NCI-H345 (cell line): ENCODE measurements at places on chromosomes 2 and 18.
A peak's percentile ranks its signal among the peaks of the same experiment; 100 is the strongest.

- DNase-seq, result peak; percentile 9
These were observed 57.0 kb downstream of the ZNF407 start for GRCh38 chr18:74654638-74655037.

DNA sequence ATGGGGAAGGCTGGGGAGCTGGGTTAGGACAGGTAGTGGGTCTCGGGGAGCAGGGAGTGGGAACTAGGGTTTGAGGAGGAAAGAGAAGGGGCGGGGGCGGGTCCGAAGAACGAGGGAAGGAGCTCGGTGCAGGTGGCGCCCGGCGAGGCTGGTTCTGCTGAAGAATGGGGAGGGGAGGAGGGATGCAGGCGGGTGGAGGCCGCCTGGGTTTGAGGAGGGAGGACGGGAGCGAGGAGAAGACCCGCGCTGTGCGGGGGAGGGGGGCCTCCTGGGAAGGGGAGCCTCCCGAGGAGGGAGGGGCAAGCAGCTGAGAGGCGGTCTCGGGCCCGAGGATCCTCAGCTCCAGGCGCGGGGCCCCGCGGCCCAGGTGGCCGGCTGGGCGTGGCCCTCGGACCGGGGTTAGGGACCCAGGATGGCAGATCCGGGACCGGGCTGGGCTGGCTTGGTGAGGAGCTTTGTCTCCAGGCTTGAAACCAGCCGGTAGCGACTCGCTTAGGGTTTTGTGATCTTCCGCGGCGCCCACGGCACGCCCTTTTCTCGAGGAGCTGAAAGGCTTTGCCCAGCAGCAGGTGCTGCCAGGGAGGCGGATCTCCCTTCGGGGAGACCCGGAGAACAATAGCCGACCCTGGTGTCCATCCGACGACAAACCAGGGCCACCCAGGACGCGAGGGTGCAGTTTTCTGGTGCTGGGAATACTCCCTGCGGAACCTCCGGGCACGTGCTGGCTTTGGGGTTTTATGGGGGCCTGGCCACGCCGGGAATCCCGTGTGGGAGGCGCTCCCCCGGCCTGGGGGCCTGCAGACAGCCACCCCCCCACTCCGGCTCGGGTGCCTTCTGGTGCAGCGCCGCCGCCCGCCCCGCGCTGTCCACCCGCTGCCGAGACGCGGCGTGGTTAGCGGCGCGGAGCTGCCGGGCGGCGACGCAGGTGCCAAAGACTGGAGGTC lies 1.4 kb downstream of the DPYSL5 start:
- DNase-seq, result peak; percentile 67

GRCh38 chr2:69544951-69545350 lies 98.6 kb downstream of the AAK1 start:
- no peak for DNase-seq

DNA sequence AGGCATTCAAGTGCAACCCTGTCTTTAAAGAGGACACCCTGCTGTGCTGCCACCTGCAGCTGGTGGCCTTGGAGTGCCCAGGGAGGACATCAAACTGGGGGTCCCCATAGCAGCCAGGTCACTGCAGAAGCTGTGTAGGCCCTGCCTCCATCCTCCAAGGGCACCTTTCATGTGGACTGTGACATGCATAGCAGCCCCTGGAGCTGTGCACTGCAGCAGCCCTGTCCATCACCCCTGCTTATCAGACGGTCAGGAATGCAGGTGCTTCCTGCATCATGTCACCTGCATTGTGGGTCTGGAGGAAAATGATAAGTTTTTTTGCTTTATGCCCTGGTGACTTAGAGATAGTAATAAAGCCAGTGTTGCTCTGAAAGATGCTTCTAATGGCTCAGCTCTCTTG lies 155.7 kb downstream of the DYSF start:
- no peak for DNase-seq

DNA sequence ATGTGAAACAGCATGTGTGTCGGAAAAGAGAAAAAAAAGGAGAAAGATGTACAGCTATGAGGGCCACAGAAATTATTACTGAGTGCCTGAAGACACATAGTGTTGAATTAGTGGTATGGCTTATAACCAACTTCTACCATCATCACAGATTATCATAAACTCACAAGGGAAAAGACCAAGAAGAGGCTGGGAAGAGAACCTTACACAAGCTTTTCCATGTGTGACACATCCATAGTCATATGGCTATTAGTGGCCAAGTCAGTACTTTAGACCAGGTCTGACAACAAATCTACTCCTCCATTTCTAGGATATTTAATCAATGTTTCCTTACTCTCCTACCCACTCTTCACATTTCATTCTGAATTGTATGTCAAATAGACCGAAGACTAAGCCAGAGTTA lies 3.5 kb upstream of the GALNT5 start:
- DNase-seq, result no peak

DNA sequence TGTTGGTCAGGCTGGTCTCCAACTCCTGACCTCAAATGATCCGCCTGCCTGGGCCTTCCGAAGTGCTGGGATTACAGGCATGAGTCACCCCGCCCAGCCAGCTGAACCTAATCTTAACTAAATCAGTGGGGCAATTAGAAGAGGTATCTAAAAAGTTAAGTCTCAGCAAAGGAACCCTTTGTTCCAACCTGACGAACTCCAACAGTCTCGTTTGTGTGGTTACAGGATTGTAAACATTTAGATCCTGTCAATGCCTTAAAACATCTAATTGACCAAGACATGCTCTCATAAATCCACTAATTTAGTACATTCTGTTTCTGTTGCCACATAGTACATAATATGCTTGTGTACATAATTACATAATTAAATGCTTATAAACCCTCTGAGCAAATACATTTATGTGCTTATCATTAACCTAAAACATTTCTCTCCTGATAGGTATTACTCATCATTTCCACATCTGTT lies 31.1 kb upstream of the STK39 start:
- no peak for DNase-seq

GRCh38 chr18:61908661-61909060 lies 15.9 kb upstream of the RNF152 start:
- no peak for DNase-seq

DNA sequence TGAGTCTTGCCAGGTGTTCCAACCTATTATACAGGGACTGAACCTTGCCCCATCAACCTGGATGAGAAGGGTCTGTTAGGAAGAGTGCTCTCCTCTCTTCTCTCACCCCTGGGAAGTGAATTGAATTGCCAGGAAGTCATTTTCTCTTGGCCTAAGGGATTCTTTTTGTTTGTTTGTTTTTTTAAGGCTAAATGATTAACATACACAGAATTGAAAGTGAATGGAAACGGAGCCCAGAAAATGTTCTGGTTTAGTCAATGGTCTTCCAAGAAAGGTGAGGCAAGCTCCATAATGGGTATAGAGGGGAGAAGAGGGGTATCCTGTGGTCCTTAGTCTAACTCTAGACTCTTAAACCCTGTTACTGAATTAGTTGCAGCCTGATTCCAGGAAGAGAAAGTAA lies 189.1 kb downstream of the FSHR start:
- no peak for DNase-seq

DNA sequence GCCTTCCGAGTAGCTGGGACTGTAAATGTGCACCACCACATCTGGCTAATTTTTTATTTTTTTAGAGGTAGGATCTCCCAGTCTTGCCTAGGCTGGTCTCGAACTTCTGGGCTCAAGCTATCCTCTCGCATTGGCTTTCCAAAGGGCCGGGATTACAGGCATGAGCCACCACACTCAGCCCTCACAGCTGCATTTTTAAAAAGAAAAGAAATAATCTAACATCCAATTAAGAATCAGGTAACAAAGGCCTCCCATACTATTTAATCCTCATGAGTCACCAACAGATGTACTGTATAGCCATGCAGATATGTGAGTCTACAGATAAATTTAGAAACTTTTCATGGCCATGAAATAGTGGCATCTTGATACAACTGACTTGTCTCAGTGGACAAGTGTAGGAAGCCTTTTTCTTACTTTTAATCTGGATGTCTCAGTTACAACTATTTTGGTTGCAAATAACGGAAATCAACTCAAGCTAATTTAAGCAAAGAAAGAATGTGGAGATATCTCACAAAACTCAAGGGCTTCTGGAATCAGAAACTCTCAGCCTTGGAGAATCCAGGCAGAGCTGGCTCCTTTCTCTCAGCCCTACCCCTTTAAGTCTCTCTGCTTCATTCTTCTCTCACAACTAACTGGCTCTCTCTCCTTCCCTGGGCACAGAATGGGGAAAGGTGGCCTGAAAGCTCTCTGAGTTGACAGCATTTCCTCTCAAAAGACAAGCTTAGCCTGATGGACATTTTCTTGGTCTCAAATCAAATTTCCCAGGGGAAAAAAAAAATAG lies 12.8 kb upstream of the PPM1B start:
- no peak for DNase-seq

DNA sequence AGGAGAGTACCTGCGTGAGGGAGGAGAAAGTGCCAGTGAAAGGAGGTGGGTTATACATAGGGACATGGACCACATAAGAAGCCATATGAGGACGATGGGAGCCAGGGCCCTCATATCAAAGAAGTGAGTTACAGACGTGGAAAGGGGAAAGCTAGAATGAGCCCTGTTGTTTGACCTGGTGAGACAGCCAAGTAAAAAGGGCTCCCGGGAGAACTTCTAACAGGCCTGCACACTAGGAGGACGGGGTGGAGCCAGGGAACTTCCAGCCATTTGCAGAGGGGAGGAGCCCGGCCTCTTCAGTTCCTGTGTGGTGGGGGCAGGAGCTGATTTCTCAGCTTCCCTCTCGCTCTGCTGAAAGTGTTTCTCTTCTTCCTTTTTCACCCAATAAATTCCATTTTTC lies 84.1 kb upstream of the SLC66A3 start:
- no peak for DNase-seq

DNA sequence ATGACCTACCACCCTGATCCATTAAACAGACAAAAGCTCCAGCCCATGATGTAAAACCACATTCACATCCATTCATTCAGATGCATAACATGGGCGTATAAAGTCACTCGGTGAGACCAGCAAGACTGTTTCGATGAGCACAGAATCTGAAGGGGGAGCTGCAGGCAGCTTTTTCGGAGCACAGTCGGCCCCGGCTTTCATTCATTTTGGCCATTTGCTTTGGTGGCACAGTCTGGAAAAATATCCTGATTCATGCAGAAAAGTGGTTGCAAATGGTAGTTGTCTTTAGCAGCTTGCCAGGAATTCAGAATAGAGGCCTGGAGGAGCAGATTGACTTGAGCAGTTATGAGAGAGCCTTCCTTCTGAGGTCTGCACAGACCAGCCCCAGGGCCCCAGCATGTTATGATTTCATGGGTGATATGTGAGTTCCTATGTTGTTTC lies 11.2 kb downstream of the ARID5A start:
- DNase-seq, result no peak

- no peak for DNase-seq
These were observed 9.4 kb upstream of the PRLH start for GRCh38 chr2:237556773-237557632.

DNA sequence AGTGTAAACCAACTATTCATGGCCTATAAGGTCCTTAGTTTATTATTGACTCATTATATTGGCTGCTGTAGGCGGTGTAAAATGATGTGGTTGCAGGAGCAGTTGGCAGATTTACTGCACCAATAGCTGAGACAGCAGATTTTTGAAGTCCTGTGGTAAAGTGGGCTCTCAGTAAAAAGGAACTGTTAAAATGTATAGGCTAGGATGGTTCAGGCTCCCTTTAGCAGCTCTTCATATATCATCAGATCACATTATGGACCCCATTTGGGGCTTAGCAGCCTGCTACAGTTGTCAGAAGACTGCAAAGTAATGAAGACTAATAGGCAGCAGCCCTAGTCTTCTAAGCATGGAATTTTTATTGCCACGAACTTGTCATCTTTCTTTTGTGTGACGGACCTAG lies 27.8 kb downstream of the MTX2 start:
- no peak for DNase-seq

- no peak for DNase-seq
These were observed 269.5 kb upstream of the POU3F3 start for GRCh38 chr2:104584393-104584792.

DNA sequence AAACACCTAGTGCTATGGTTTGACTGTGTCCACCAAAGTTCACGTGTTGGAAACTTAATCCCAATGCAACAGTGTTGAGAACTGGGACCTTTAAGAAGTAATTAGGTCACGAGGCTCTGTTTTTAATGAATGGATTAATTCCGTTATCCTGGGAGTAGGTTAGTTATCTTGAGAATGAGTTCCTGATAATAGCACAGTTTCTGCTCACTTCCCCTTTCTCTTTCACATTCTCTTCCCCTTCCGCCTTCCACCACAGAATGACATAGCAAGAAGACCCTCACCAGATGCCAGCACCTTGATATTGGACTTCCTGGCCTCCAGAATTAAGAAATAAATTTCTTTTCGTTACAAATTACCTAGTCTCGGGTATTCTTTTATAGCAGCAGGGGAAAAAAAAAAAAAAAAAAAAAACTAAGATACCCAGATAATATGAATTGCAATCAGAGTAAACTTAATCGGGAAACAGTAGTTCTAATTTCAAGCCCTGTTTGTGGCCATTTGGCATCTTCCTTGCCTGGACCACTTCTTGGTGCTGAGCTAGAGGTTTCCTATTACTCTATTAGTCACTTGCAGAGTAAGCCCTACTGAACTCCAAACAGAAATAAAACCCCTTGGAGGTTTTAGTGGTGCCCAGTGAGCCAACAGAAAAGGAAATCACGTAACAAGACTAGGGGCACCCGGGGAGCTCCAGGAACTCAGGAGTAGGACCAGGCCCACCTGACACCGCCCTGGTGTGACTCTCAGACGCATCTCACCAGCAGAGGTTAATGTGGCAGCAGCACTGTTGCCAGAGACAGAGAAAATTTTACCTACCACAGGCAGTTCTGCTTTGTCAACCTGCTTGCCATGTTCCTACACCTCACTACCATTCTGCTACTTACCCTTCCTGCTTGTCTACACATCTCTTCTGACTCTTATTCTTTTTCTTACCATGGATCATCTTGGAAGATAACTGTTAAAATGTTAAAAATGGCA lies 147.6 kb upstream of the CAB39 start:
- no peak for DNase-seq

GRCh38 chr18:13390196-13390595 lies 171.6 kb downstream of the LDLRAD4 start:
- DNase-seq, result peak; percentile 86

GRCh38 chr2:190504912-190505311 lies 29.6 kb downstream of the NEMP2 start:
- no peak for DNase-seq

DNA sequence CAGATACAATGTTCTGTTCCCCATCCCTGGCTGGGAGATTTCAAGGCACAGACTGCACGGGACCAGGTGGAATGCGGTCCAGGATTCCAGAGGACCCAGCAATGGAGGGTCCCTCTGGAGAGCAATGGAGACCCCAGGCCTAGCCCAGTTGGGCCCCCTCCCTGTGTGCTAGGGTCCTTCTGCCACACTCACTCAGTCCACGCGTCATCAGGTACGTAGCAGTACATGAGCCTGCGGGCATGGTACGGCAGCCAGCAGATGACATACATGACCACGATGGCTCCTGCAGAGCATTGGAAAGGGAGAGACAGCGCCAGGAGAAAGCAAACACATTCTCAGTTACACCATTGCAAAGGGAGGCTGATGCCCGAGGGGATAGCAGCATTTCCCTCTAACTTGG lies 10.1 kb downstream of the NTSR2 start:
- no peak for DNase-seq

DNA sequence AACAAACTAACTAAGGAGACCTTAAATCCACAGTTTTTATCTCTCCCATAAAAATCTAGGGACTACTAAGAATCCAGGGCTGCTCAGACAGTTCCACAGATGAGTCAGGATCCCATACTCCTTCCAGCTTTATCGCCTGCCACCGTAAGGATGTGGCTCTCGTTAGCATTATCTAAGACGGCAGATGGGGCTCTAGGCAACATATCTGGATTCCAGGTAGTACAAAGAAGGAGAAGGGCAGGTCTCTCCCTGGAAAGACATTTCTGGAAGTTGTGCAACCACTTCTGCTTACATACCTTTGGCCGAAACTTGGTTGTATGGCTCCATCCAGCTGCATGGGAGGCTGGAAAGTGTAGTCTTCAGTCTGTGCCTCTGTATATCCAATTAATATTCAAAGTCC lies 149.4 kb downstream of the SP3 start:
- no peak for DNase-seq
